Activated T-cell treated with anti-CD3 and anti-CD28 coated beads, Interleukin-2, amount 50 U/mL, for 72 hours (primary cell): ENCODE measurements at places on chromosomes 3 and 15. TPM values are rescaled to one million over a fixed set of nuclear protein-coding genes. Genes with fewer than 3 reads are reported as not detected.

- peaks cover 45% of the 10 kb centered on the region for H3K4me1 ChIP-seq
- no peak for DNase-seq
- no peak overlapping the region for H3K27ac ChIP-seq
- H3K36me3 ChIP-seq = peaks cover 3% of the 10 kb centered on the region
These were observed 14.3 kb downstream of the AKAP13 start for GRCh38 chr15:85394554-85395333.

DNA sequence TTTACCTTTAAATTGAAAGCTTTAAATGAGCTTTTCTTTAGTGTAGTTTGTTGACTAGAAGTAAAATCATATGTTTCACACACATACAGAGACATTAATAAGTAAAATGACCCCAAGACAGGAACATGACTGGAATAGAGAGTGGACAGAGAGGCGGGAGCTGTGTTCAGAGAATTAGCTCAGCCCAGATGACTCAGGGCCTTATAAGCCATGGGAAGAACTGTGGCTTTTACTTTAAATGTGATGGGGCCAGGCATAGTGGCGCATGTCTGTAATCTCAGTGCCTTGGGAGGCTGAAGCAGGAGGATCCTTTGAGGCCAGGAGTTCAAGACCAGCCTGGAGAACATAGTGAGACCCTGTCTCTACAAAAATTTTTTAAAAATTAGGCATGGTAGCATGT, 26.7 kb downstream of the SACM1L start:
- H3K4me3 ChIP-seq = no peak overlapping the region
- peaks cover 16% of the 10 kb centered on the region for H3K36me3 ChIP-seq

DNA sequence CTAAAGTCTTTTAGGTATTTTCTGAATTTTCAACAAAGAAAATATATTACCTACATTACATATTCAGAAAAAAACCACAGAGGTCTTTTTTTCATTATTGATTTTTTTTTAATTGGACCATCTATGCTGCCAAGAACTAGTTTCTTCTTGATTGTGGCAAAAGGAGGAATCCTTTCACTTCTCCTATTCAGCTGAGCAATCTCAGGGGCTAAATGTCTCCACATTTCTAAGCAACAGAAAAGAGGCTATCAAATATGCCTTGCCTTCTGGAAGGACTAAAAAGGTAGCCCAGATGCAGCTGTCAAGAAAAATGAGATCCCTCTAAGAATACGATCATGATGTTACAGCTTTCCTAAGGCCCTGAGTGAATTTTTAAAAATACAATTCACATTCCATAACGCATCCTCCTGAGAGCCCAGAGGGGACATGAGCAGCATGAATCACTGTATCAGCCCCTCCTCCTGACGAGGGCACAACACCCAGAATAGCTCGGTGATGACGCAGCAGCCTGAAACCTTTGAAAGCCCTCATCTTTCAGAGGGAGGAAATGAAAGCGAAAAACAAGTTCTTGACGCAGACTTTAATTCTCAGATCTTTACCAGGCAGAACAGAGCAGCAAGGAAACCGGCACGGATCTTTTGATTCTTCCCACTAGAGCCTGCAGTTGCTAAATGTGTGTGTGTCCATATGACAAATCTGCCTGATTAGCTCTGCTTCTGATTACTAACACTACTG, 24.6 kb downstream of the RUBCN start:
- peaks cover 2% of the 10 kb centered on the region for H3K36me3 ChIP-seq
- DNase-seq = peak; percentile 90
- peak overlapping the region; percentile 78 for H3K4me3 ChIP-seq

The CLRN1 gene
- not detected for total RNA-seq

The C2CD4A gene
- 1.8 TPM for total RNA-seq

The GOLGA8G gene
- not detected for total RNA-seq

The GOLGA8S gene
- total RNA-seq = 0.29 TPM
